LNCaP clone FGC (cell line): ENCODE measurements at places on chromosomes 3 and 15.
A peak's percentile ranks its signal among the peaks of the same experiment; 100 is the strongest.

- DNase-seq: peak; percentile 33
Measured at GRCh38 chr3:108552267-108553159, 36.7 kb downstream of the CIP2A start.

DNA sequence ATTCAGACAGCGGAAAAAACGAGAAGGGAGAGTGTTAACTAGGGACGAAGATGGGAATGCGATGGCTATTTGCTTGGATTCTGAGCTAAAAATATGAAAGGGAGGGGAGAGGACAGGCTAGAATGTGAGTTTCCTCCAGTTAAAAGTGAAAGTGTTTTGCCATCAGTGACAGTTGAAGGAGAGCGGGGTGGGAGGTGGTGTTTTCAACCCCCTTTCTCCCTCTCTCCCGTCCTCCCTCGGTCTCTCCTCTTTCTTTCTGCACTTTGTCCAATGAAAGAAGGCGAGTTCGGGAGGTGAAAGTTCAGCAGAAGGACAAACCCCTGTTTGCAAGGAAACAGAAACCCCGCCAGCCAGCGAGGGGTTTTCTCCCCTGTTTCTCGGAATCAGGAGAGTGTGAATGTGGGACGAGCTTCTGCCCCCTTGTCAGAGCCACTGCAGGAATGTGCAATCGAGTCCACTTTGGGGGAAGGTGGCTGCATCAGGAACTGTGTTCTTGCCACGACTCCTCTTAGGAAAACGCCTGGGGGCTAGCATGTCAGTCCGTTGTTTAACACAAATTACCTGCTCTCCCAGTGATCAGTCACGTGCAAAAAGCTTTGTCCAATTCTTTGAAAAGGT is 975 bp upstream of the FOXP1 start:
- no peak for DNase-seq

DNA sequence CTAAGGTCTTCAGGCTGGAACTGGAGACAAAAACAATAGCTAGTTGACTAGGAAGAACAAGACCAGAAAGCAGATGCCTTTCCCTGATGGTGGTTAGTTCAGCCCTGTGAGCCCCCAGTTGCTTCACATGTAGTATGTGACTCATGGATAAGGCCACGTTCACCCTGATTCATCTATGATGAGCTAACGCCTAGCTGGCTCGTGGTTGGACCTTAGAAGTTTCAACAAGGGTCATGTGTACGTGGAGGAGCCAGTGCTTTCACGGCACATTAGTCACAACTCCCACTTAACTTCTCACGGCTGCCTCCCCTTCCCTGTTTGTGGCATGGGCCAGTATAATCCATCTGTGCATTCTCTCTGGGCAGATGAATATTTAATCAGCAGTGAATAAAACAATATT is 20.6 kb downstream of the COL8A1 start:
- no peak for DNase-seq

DNA sequence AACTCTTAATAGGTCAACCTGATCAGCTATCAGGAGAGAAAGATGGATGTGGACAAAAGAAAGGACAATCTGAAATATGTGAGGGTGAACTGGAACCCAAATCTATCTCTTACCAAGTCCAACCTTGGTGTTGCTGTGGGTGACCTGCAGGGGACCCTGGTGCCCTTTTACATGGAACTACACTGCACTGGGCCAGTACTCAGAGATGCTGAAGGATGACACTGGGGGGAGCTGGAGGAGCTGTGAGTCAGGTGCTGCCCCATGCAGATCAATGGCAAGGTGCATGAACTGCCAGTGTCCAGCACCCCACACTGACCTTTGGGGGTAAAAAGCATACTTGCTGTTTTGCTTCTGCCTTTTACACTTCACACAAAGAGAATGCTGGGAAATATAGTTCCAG is 55.6 kb upstream of the TBC1D5 start:
- DNase-seq: no peak
